ENCODE measurements at places on chromosomes 11 and 22. TPM values are rescaled to one million over a fixed set of nuclear protein-coding genes. Genes with fewer than 3 reads are reported as not detected.

NOX4 gene
- total RNA-seq, result not detected

KCNK4 gene
- not detected for total RNA-seq

CHKB gene
- total RNA-seq, result 16.8 TPM

CTSW gene
- not detected for total RNA-seq

ROM1 gene
- 5.0 TPM for total RNA-seq

CSF2RB gene
- total RNA-seq, result not detected

KRTAP5-8 gene
- not detected for total RNA-seq

GGTLC3 gene
- not detected for total RNA-seq

ASRGL1 gene
- 13.0 TPM for total RNA-seq

GDPD4 gene
- total RNA-seq, result not detected

NLRP14 gene
- total RNA-seq, result not detected

SPA17 gene
- 17.9 TPM for total RNA-seq

ASPHD2 gene
- total RNA-seq, result 1.4 TPM

C11orf42 gene
- total RNA-seq, result not detected

LSP1 gene
- total RNA-seq, result 1.6 TPM
